ENCODE measurements at places on chromosomes 4 and X. TPM values are rescaled to one million over a fixed set of nuclear protein-coding genes. Genes with fewer than 3 reads are reported as not detected.

GRCh38 chrX:95065151-95065550, 1391.1 kb downstream of the FAM133A start:
- DNase-seq = no peak

- DNase-seq = peak; percentile 14
Measured at GRCh38 chrX:111322231-111322855, 52.1 kb upstream of the CAPN6 start.

DNA sequence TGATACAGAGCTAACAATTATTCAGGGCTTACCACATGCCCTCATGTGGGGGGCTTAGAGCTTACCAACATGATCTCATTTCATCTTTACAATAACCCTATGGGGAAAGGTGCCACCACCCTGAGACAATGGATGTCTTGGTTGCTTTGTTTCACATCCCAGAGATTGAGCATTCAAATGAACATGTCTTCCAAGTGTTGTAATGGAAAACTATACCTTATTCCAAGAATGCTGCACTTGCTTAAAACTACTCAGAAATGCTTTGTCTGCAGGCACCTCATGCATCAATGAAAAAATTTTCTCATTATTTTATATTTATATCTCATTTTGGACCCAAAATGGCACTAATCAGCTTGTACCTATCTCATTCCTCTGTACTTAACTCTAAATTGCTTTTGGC, 34.6 kb downstream of the BCLAF3 start:
- peak; percentile 18 for DNase-seq

DNA sequence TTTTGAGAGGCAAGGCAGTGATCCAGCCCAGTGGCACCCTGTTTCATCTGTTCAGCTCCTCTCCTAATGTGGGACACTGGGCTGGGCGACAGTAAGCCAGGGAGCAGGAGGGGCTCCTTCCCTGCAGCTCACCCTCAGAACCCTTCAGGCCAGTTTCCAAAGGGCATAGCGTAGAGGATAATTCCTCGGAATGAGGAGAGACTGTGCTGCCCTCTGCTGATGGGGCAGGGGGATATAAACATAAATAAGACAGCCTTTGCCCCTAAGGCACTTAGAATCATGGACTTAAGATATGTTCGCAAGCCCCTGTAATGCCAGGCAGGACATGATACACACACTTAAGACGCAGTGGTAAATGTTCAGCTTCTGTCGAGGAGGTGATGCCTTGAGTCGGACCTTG, 27.9 kb upstream of the ZNF185 start:
- DNase-seq = no peak

DNA sequence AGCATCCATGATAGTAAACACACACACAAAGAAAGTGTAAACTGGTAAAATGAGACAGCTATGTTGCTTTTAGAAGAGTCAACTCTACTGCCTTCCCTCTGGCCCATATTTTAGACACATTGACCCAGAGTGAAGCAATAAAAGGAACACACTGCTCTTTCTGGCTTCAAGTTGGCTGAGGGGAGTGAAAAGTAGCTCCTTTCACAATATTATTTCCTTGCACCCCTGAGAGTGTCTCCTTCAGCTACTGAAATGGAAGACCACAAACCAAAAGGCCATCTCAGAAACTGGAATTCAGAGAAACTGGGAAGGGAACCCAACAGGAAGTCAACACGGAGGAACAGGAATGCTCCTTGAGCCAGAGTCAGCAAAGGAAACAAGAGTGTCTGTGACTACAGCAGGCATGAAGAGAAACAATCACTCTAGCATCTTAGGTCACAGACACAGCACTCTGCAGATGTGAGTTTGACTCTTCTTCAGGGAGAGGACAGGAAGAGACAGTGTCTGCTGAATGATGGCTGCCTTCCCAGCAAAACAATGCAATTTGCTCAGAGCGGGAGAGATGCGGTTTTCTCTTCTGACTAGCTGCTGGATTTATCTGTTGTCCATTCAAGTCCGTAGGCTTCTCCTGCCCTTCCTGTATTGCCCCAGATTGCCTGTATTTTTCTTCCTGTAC, 106.7 kb downstream of the SPATA18 start:
- peak; percentile 30 for DNase-seq

DNA sequence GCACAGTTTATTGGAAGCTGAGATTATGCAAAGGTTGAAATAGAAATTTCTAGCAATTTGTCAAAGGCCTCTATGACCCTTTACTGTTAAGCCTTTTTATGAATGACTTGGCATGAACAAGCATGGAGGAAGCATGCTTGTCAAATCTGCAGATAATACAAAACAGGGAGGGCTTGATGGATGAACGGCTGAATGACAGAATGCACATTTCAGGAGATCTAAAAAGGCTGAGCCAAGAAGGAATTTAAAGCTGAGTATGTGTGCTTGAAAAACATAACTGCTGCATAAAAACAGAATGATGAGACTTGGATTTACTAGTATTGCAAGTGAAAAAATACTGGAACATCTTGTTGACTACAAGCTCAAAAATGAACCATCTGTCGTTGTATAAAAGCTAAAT, 29.0 kb upstream of the UBE2K start:
- peak; percentile 7 for DNase-seq

GRCh38 chrX:5051831-5052491, 1176.7 kb downstream of the NLGN4X start:
- peak; percentile 13 for DNase-seq

- DNase-seq = no peak
Measured at GRCh38 chr4:15242021-15242420, 185.8 kb upstream of the C1QTNF7 start.

- peak; percentile 73 for DNase-seq
Measured at GRCh38 chrX:115560978-115561604, at the start of gene PLS3. Gene PLS3, plus strand, starts transcription at chrX:115561174. Its CDS starts 49,077 bp downstream, at chrX:115610251.

- DNase-seq = peak; percentile 41
Measured at GRCh38 chr4:92387459-92388069, 83.8 kb downstream of the GRID2 start.

GRCh38 chrX:96685210-96686099, 813 bp downstream of the DIAPH2 start:
- peak; percentile 81 for DNase-seq

GRCh38 chrX:112941209-112941837, 100.7 kb upstream of the AMOT start:
- DNase-seq = peak; percentile 31

GRCh38 chrX:126137899-126138298, 28.2 kb downstream of the DCAF12L2 start:
- no peak for DNase-seq

DNA sequence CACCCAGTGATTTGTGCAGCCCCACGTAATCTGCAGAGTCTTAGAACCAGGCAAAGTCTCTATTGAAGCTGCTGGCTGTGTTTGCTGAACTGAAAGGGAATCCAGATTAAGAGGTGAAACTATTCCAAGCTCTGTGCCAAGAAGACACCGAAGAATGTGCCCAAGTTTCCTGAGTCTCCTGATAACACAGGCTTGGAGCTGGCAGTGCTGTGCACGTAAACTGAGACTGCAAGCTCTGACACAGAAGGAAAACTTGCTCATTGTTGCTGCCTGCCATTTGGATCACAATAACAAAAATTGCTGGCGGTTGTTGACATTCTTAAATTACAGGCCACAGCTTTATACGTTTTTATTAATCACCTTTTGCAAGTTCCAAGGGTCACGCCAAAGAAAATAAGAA, 60.2 kb upstream of the VCX3B start:
- no peak for DNase-seq

DNA sequence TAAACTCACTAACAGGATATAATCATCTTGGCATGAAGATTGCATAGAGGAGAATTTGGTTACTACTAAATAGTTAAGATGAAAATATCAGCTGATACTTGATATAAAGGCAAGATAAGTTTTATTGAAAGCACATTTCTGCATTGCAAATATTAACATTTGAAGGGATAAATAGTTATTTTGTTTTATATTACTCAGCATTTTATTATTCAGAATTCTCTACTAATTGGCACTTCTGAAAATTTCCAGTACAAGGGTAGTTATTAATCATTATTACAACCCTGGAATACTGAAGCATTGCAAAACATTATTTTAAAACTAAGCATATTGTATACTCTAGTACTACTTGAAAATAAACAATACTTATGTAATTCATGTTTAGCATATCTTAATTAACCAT, 32.7 kb upstream of the AREG start:
- no peak for DNase-seq

DNA sequence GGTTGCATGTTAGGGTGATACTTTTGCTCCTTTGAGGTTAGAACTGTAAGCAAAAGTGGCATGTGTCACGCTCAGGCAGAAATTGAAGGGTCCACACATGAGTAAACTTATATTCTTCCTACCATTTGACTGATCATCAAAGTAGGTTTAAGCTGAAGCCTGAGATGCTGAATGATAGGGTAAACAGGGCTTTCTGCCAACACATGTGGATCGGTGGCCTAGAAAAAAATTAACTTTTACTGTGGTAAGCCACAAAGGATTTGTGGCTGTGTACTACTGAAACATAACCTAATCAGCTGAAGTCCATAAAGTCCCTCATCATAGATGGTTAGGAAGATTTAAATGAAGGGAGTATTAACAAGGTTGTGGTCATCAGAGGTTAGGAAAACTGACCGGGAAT, 1070.1 kb downstream of the STPG2 start:
- no peak for DNase-seq

- DNase-seq = no peak
Measured at GRCh38 chr4:108607079-108607815, 13.1 kb upstream of the RPL34 start.

GRCh38 chr4:7632341-7632740, 197.6 kb upstream of the PSAPL1 start:
- DNase-seq = no peak

GRCh38 chr4:180598281-180598680, 1644.9 kb upstream of the TENM3 start:
- no peak for DNase-seq

DNA sequence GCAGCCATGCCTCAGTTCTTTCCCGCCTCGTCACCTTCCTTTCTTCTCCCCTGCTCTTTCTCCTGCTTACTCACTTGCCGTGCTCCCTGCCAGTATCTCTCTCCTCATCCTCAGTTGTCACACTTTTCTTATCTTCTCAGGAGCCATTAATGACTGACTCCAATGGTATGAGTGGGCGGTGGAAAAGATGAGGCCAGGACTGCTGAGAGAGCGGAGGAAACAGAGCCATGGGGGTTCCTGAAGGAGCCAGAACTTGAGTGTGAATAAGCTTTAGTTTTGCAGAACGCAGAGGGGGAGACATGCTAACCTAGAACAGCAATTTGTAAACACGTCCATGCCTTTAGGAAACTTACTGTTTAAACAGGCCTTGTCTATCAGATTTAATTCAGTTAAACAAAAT, 126.5 kb downstream of the CHIC2 start:
- no peak for DNase-seq

DNA sequence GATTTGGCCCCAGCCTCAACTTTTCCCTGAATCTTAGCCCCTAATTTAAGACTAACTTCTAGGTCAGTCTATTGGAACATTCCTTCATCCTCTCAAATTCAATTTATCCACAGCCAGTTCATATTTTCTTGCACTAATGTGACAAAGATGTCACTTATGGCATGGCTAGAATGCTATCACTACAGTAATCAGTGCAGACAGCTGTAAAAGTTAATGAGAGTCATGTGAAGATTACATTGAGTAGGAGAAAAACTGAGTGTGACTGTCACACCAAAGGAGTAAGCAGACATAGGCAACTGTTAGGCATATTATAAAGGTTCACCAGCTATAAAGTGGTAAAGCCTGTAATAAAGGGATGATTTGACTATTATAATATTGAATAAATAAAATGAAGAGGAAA, 42.6 kb downstream of the GABRG1 start:
- no peak for DNase-seq

DNA sequence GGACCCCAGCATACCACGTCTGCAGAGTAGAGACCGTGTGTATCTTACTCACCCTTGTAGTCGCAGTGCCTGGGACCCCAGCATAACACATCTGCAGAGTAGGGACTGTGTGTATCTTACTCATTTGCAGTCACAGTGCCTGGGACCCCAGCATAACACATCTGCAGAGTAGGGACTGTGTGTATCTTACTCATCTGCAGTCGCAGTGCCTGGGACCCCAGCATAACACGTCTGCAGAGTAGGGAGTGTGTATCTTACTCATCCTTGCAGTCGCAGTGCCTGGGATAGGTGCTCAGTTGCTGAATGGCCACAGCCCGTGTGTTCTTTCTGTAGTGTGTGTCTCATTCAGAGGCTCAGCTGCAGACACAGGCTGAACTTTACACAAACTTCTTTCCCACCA, 71.4 kb upstream of the FRG1 start:
- DNase-seq = no peak

DNA sequence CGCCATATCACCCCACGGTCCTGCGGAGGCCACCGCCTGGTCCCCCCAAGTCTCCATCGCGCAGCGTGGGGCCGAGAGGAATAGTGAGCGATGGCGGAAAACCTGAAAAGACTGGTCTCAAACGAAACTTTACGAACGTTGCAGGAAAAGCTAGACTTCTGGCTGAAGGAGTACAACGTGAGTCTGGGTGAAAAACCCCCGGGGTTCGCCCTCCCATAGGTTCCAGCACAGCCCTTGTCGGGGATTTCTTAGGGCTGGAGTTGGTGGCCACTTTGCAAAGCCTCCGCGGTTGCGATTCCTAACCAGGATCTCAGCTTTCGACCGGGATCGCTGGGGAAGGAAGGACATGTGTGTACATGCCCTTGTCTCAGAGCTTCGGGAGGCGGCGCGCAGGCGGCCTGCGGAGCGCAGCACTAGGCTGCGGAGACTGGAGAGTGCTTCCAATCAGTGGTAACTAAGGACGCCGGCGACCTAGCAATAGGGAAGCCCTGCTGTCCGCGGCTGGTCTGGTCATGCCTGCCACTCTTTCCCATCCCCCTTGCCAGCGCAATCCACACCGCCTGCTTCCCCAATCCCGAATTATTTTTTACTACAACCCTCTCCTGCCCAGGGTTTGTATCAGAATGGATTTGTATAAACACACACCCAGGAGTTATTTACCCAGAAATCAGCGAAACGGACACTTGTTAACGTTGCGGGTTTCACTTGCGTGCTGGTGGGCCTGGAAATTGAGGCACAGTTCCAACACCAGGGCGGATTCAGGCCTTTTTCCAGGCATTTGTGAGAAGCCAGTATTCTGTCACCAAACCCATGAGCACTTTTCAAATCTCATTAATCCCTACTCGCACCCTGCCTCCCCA, 741 bp downstream of the SPATA18 start:
- peak; percentile 88 for DNase-seq

DNA sequence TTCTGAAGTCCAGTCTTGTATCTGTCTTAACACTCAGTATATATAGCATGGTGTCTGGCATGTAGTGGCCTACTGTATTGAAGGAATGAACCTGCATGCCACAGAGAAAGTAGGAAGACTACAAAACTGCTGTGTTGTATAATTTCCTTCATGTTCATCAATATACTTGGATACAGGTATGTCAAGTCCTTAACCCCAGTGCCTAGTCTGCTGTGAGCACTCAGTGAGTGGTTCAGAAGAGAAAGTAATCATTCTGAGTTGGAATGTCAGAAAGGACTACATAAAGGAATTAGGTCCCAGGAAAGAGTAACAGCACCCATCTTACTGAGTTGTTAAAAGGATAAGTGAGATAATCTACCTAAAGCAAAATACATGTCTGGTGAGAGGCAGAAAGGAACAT, 32.0 kb downstream of the ABCE1 start:
- DNase-seq = no peak

- DNase-seq = peak; percentile 87
Measured at GRCh38 chr4:145808021-145808650, 128.2 kb downstream of the C4orf51 start.

Gene FGF5
- 1.1 TPM for polyA plus RNA-seq

Gene FAM9C
- 0.43 TPM for polyA plus RNA-seq

Gene CXCL5
- polyA plus RNA-seq = 0.46 TPM

Gene RNF175
- 1.3 TPM for polyA plus RNA-seq

Gene ACE2
- 0.05 TPM for polyA plus RNA-seq

Gene DCHS2
- polyA plus RNA-seq = 6.5 TPM

Gene TBC1D8B
- polyA plus RNA-seq = 8.1 TPM
